ENCODE measurements at places on chromosomes 11 and 22.
A peak's percentile ranks its signal among the peaks of the same experiment; 100 is the strongest.

DNA sequence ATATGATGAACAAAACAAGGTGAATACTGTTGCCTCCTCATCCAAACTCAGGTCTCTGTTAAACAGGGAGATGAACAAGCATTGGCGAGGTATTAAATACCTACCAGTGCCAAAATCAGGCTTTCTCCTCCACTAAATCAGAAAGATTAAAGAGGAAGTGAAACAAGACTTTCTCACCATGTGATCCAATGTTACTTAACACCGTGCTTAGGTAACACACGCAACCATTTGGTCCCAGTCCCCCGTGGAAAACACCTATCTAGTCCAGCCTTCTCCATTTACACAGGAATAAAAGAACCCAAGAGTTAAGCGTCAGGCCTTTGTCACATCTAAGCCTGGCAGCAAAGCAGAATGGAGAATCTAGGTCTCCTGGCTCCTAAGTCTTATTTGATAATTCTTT is 34.5 kb downstream of the TENM4 start:
- DNase-seq: no peak

GRCh38 chr11:127345819-127346459 is 345.4 kb upstream of the KIRREL3 start:
- DNase-seq: peak; percentile 4

GRCh38 chr11:69630424-69630823 is 10.5 kb upstream of the CCND1 start:
- no peak for DNase-seq

GRCh38 chr11:61022311-61023085 is 51.0 kb downstream of the CD6 start:
- DNase-seq: no peak

DNA sequence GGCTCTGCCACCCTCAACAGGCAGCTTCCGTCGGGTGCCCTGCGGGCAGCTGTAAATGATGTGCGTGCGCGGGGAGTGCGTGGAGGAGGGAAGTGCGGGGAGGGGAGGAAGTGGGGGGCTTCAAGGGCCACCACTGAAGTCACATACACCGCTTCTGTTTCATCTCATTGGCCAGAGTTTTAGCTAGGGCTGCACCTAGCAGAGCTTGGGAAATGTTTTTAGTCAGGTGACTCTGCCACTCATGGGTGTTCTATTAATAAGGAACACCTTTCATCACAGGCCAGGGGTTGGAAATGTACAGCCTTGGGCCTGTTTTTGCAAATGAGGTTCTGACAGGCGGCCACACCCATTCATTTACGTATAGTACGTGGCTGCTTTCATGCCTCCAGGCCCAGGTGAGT is 14.6 kb downstream of the FAM118A start:
- no peak for DNase-seq

GRCh38 chr11:64722141-64723065 is 594 bp downstream of the NRXN2 start:
- DNase-seq: no peak

DNA sequence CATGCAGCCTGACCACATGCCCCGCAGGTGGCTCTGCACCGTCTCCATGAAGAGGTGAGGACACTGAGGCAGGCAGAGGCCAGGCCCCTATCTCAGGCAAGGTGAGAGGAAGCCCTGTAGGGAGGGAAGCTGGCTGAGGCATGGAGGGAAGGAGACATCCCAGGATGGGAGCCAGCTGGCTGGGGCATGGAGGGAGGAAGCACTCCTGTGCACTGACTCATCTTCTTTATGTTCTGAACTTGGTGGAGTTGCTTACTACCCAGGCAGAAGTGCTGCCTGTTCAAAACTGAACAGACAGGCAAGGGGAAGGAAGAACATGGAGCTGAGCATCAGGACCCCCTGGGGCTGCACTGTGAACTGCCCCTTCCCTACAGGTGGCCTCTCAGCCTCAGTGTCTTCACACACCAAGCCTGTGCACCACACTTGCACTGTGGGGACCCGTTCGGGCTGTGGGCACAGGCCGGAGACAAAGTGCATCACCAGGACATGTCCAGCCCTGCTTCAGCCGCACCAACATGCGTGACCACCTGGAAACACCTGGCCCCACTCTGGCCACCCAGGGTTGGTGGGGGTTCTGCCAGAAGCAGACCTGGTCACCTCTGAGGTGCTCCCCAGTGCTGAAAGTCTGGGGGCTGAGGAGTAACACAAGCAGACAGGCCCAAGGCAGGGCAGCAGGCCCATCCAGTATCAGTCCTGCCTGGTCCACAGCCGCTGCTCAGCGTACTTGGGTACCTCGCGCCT is 55.5 kb downstream of the DGCR2 start:
- DNase-seq: no peak

DNA sequence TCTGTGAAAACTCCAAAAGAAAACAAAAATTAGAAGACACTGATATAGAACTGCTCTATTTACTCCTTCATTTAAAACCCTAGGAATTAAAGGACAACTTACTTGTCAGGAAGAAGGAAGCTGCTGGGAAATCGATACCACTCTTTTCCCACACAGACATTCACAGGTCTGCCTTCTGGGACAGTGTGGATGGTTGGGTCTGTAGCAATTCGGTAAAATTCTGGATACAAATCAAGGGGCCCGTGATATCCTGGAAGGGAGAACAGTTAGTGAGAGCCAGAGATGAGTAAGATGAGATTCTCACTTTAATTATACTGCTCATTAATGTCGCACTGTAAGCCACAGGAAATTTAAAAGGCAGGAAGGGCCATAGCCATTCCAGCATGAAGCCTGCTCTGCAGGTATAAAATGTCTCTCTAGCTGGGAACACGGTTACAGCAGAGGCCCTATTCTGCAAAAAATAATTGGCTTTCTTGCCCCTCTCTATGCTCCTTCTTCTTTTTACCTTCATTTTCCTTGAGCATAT is 34.0 kb downstream of the ALG9 start:
- DNase-seq: no peak

DNA sequence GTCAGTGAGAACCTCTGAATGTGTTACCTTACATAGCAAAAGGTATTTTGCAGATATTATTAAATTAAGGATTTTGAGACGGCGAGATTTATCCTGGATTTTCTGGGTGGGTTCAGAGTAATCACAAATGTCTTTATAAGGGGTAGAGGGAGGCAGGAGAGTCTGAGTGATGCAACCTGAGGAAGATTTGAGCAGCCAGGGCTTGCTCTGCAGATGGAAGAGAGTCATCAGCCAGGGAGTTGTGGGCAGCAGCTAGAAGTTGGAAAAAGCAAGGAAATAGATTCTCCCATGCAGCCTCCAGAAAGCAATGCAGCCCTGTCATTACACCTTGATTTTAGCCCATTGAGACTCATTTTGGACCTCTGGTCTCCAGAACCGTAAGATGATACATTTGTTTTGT is 4.1 kb upstream of the WDR74 start:
- no peak for DNase-seq

- DNase-seq: no peak
Observed at GRCh38 chr11:72231396-72232259, 7.1 kb downstream of the INPPL1 start.

DNA sequence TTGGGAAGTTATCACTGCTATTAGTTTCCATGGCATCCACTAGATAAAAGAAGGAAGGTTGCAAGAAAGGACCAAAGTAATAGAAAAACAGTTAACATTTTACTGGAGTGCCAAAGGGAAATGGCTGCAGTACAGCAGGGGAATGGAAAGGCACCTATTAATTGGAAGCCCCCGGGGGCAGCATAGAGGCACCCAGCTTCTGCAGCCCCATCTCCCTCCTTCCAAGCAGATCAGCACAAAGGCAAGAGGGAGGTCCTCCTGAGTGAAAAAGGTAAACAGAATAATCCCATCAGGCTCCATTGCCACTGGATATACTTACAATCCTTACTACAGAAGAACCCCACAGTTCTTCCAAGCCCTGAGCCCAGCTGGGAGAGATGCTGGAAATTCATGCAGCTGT is 887.1 kb downstream of the DLG2 start:
- DNase-seq: no peak

GRCh38 chr11:72609045-72609444 is 65.2 kb downstream of the PDE2A start:
- no peak for DNase-seq

DNA sequence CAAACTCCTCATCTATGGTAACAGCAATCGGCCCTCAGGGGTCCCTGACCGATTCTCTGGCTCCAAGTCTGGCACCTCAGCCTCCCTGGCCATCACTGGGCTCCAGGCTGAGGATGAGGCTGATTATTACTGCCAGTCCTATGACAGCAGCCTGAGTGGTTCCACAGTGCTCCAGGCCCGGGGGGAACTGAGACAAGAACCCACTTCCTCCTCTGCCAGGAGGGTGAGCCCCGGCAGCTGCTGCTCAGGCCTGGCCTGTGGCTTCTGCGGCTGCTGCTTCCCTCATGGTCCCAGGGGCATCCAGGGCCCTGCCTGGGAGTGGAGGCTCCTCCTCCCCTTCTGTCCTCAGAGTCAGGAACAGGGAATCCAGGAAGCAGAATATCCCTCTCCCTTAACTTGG is 98.4 kb downstream of the ZNF280B start:
- DNase-seq: no peak

GRCh38 chr22:31173386-31174145 is 13.6 kb downstream of the RNF185 start:
- no peak for DNase-seq

- DNase-seq: no peak
Observed at GRCh38 chr11:71189768-71190315, 62.5 kb downstream of the SHANK2 start.

- DNase-seq: no peak
Observed at GRCh38 chr11:77687088-77687487, 49.5 kb upstream of the CLNS1A start.

- DNase-seq: peak; percentile 11
Observed at GRCh38 chr22:41446057-41446501, 522 bp downstream of the TOB2 start.

DNA sequence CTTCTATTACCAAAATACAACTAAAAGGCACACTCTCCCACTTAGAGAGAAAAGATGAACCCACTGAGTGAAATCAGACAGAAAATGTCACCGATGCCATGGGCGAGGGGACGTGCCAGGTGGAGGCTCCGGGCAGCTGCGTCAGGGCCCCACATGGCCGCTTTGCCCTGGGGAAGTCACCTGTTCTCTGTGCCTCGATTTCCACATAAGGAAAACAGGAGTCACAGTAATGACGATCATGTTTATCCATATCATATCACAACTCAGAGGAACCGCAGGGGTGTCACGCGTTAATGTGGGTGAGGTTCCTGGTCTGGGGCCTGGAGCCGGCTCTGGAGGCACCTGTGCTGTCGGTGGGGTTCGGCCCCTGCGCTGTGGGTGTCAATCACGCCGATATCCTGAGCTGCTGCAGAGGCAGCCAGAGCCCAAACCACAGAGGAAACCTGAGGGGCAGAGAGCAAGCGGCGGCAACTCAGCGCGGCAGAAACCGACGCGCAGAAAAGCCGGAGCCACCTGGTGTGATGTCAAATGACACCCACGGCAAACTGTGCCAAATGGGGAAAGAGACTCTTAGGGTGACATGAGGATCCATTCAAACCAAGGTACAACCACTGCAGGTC is 243.7 kb downstream of the BRD1 start:
- no peak for DNase-seq

DNA sequence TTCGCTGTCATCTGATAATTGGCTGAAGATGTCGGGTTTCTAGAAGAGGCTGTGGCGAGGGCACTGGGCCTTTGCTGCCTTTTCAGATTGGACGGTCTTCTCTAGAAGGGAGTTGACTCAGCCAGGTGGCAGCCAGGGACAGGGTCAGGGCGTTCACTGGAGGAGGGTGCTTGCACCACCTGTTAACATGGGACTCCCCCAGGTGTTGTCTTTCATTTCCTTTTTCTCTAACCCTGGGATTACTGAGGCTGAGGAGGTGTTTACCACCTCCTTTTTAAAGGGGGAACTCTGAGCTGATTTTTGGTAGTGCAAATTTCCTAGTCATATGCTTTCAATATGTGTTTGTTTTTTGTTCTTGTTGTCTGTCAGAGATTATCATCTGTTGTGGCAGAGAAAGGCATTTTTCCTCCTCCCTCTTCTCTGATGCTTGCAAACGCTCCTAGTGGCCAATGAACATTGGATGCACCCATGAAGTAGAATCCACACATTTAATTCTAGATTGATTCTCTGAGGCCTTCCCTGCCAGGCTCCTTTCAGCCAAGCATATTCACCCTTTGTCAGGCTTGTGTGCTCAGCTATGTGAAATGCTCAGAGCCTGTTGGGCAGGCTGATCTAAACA is 54.1 kb downstream of the LDLRAD3 start:
- DNase-seq: no peak

- DNase-seq: no peak
Observed at GRCh38 chr22:29096736-29097669, 24.2 kb downstream of the KREMEN1 start.

DNA sequence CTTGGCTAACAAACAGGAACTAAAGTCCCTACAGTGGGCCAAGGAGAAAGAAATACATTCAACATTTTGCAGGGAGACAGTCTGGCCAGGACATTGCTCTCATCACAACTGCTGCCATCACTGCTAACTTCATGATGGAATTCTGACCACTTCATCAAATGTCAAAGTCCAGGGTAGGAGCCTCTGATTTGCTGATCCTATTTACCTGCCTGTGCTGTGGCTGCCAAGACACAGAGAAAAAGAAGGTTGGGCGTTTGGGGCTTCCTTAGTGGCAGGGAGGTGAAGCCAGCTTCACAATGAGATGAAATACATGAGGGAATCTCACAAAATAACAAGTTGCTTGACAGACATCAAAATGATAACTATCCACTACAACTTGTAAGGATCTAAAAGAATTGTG is 343.9 kb upstream of the CADM1 start:
- no peak for DNase-seq

- DNase-seq: no peak
Observed at GRCh38 chr11:83473743-83474142, 187.6 kb upstream of the CCDC90B start.

DNA sequence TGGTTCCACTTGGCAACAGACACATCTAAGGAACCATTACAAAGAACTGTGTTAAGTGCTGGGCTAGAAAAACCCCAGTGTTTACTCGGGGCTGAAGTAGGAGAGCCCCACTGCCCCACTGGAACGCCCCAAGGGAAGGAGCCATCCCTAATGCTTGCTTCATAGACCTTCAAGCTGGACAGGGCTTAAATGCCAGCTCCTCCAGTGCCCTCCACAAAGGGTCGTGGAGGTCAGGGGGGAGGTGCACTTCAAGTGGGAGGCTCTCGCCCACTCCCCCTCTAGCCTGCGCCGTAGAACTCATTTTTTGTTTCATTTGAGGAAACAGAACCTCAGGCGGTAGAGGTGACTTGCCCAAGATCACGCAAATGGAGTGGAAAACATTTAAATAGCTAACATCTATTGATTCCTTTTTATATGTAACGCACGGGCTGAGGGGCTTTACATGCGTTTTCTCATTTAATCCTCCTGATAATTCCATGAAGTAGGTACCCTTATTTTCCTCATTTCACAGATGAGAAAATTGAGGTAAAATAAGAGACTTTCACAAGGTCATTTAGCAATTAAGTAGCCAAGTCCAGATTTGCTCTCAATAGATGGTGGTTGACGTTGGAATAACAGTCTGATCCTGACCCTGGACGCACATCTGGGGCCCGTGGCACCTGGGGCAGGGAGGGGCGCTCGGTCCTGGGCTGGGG is 545 bp upstream of the ZDHHC13 start:
- DNase-seq: no peak

GRCh38 chr11:119085437-119085847 is 761 bp downstream of the HMBS start:
- DNase-seq: no peak
